WTC11 (cell line): ENCODE measurements at places on chromosomes 4 and X. TPM values are rescaled to one million over a fixed set of nuclear protein-coding genes. Genes with fewer than 3 reads are reported as not detected.

DNA sequence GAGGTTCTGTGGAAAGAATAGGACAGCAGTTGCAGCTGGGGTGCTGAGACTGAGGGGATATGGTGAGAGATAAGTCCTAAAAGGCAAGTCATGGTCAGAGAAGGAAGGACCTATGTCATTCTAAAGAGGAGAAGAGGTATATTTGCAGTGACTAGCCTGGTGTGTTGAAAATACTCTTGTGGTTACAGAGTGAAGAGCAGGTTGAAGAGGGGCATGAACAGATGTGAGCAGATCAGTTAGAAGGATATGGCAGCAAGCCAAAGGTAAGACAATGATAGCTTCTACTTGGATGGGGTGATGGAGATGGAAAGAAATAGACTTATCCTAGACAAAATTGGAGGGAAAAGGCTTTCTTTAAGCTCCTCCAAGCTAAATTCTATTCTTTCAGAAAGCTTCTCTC is 469.8 kb upstream of the CPEB2 start:
- no peaks in the 10 kb centered on the region for H3K36me3 ChIP-seq
- peaks cover 21% of the 10 kb centered on the region for H3K4me1 ChIP-seq
- peaks cover 2% of the 10 kb centered on the region; the same call in 1 of the 2 replicates for H3K27me3 ChIP-seq
- no peak overlapping the region for H3K27ac ChIP-seq
- no peak for DNase-seq

DNA sequence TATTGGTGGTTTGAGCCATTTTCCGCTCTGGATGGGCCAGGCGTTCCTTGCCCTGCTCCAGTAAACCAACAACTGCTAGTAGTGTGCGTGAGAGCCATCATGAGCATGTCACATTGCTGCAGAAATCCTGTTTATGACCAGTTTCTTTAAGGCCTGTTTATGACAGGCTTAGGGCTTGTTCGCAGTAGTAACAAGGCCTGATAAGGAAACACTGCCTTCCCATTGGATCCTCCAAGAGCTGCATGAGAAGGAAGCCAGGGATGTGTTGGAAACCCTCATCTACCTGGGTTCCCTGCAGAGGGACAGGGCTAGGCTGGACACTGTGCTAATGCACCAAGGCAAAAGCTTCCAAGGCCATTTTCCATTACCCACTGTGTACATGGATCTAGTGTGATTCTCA is 153.9 kb downstream of the ZNF518B start:
- H3K4me1 ChIP-seq: peaks cover 34% of the 10 kb centered on the region
- H3K36me3 ChIP-seq: no peaks in the 10 kb centered on the region
- no peak for DNase-seq
- H3K27ac ChIP-seq: no peak overlapping the region
- no peak overlapping the region for H3K4me3 ChIP-seq

GRCh38 chr4:32226733-32227132 is 1506.6 kb downstream of the PCDH7 start:
- H3K36me3 ChIP-seq: 0 out of 2 replicates have a peak, but pooled peaks cover 2% of the 10 kb centered on the region
- no peak overlapping the region for H3K27ac ChIP-seq
- H3K27me3 ChIP-seq: no peaks in the 10 kb centered on the region
- no peaks in the 10 kb centered on the region for H3K4me1 ChIP-seq
- DNase-seq: no peak
- H3K4me3 ChIP-seq: no peak overlapping the region

The CXCL8 gene
- total RNA-seq: not detected in 3 replicates

The FABP2 gene
- total RNA-seq: not detected in 3 replicates

The ERAS gene
- not detected in 3 replicates for total RNA-seq

The ZNF157 gene
- total RNA-seq: 1.7 to 2.0 TPM (median 1.8 TPM) in 3 replicates

The TRPC3 gene
- total RNA-seq: 0.21 to 0.30 TPM (median 0.26 TPM) in 3 replicates
